Neuronal stem cell (in vitro differentiated cells): ENCODE measurements at places on chromosomes 2 and 18.
A peak's percentile ranks its signal among the peaks of the same experiment; 100 is the strongest.

- H3K4me1 ChIP-seq: peaks cover 11% of the 10 kb centered on the region
- no peaks in the 10 kb centered on the region for H3K27me3 ChIP-seq
- H3K36me3 ChIP-seq: peaks cover 95% of the 10 kb centered on the region
- H3K4me3 ChIP-seq: no peak overlapping the region
- peak; percentile 35 for DNase-seq
Measured at GRCh38 chr2:203340791-203341487, 12.7 kb downstream of the ABI2 start.

GRCh38 chr2:202032846-202033316 is 774 bp upstream of the FZD7 start:
- no peaks in the 10 kb centered on the region for H3K27me3 ChIP-seq
- H3K27ac ChIP-seq: peak overlapping the region; percentile 100
- DNase-seq: peak; percentile 77
- peak overlapping the region; percentile 82 for H3K4me3 ChIP-seq

GRCh38 chr2:133598769-133599168 is 30.5 kb upstream of the NCKAP5 start:
- H3K36me3 ChIP-seq: no peaks in the 10 kb centered on the region
- peaks cover 41% of the 10 kb centered on the region for H3K4me1 ChIP-seq
- H3K4me3 ChIP-seq: no peak overlapping the region
- no peak overlapping the region for H3K27ac ChIP-seq

- H3K4me1 ChIP-seq: no peaks in the 10 kb centered on the region
- no peak for DNase-seq
- no peak overlapping the region for H3K27ac ChIP-seq
Measured at GRCh38 chr18:73756256-73757091, 391.2 kb downstream of the FBXO15 start.

DNA sequence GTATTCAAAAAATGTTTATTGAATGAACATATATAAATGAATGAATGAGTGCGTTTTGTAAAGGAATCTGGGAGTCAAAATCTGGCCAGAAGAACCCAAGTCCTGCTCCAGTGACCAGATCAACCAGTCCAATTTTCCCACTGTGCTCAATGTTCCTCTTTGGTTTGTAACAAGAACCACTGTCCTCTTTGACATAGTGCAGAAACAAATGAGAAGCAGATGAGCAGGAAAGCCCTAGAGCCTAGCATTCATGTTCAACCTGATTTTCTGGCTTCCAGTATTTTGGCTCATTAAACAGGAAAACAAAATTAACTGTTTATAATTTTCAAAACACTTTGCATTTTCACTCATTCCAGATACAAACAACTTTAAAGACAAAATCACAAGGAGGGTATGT is 23.2 kb downstream of the FAM124B start:
- no peaks in the 10 kb centered on the region for H3K27me3 ChIP-seq
- no peak overlapping the region for H3K27ac ChIP-seq
- H3K4me3 ChIP-seq: no peak overlapping the region
- H3K4me1 ChIP-seq: no peaks in the 10 kb centered on the region
- H3K36me3 ChIP-seq: no peaks in the 10 kb centered on the region

DNA sequence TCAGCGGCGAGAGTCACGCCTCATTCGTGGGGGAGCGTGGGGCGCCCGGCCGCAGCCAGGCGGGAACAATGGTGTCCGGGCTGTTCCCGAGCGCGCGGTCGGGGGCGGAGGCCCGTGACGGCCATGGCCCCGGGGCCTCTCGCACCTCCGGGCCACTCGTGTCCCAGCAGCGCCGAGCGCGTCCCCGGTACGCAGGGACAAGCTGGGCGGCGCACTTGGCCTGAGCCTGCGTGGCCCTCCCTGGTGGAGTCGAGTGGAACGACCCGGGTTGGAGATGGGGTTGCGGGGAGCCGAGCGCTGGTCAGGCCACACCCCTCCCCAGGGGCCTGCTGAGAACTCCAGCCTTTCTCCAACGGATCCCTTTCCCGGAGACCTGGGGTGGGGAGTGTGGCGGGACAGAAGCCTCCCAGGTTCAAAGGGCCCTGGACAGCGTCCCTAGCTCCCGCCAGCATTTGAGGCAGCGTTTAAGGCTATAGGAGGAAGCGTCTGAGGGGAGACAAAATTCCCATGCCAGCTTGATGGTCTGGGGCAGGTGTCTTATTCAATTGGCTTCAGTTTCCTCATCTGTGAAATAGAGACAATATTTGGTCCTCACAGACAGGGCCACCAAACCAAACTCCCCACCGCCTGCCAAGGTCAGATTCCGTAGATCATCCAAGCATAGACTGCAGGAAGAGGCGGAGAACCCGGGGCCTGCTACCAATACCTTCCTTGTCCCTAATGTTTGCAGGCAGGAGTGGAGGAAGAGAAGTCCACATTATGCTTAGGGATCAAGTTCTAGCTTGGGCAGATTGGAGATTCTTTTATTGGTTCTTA is 553 bp downstream of the CNDP2 start:
- peaks cover 42% of the 10 kb centered on the region for H3K36me3 ChIP-seq
- peaks cover 13% of the 10 kb centered on the region for H3K4me1 ChIP-seq
- peak overlapping the region; percentile 86 for H3K4me3 ChIP-seq
- DNase-seq: no peak

DNA sequence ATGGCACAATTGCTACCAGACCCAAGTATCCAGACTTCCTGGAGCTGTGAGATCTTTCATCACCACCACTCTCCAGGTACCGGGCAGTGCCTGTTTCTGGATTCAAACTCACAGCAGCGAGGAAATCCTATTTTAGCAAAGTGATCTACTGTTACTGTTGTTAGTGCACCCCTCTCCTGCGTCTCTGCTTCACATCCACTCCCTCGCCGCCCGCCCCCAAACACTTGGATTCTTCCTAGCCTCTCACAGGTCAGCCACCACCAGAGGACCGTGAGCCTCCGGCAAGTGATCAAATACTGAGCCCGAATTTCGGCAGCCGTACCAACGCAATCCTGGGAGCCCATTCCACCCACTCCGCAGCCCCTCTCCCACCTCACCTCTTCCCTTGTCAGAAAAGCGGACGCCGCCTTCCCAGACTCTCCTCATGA is 519 bp downstream of the METTL4 start:
- peak overlapping the region; percentile 93 for H3K4me3 ChIP-seq
- peak overlapping the region; percentile 95 for H3K27ac ChIP-seq
- DNase-seq: no peak
- H3K27me3 ChIP-seq: no peaks in the 10 kb centered on the region

GRCh38 chr2:238905224-238905623 is 57.3 kb downstream of the TWIST2 start:
- no peaks in the 10 kb centered on the region for H3K36me3 ChIP-seq
- H3K27me3 ChIP-seq: peaks cover 5% of the 10 kb centered on the region
- H3K4me3 ChIP-seq: no peak overlapping the region
- no peak for DNase-seq
